Memory B cell (primary cell): ENCODE measurements at places on chromosomes 7 and 10.

DNA sequence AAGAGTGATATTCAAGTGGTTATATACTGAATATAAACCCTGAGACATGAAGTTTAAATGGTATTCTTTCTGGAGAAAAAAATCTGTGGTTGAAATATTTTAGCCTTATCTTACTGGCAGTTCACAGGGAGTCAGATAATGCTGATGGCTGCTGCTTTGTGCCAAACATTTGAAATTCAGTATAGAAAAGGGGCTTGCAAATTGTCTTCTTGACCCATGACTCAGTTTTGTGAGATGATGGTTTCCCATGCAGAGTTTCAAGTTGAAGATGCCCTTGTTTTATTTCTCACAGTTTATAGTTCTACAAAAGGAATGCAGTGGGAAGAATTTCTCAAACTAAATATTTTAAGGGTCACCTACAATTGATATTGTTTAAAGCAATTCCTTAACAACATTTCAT lies 251.1 kb upstream of the MEOX2 start:
- DNase-seq: no peak

GRCh38 chr10:89364531-89364930 lies 13.3 kb upstream of the IFIT1B start:
- no peak for DNase-seq

GRCh38 chr10:76296957-76297356 lies 865.5 kb downstream of the LRMDA start:
- no peak for DNase-seq

GRCh38 chr7:72754312-72754711 lies 73.7 kb downstream of the TYW1B start:
- DNase-seq: no peak

DNA sequence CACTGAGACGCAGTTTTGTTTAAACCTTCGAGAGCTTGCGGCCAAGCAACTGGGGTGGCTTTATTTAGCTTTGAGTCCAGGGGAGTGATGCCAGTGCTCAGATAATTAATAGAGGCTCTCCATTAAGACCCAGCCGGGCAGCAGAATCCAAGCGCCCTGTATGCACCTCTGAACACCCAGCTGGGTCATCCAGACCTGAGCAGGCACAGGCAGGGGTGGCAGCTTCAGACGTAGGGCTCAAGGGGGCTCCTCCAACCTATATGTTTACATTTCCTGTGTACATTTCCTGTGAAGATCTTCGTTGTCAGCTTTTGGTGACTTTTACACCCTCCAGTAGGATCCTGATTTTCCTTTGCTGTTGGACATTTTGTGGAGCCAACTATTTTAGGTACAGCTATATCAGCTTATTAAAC lies 719.5 kb downstream of the LRMDA start:
- no peak for DNase-seq

GRCh38 chr7:44222776-44223261 lies 22.0 kb downstream of the YKT6 start:
- no peak for DNase-seq

DNA sequence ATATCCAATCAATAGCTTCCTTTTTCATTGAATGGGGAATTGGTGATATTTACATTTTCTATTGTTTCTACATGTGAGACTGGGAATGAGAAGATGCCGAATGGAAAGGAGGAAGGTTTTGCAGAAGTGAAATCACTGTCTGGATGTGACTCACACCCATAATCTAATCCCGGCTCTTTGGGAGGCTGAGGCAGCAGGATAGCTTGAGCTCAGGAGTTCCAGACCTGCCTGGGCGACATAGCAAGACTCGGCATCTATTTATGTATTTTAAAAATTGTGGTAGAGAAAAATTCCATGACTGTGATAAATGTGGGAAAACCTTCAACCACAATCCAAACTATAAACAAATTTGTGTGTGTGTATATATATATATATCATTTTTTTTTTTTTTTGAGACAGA lies 10.9 kb upstream of the FIS1 start:
- no peak for DNase-seq

DNA sequence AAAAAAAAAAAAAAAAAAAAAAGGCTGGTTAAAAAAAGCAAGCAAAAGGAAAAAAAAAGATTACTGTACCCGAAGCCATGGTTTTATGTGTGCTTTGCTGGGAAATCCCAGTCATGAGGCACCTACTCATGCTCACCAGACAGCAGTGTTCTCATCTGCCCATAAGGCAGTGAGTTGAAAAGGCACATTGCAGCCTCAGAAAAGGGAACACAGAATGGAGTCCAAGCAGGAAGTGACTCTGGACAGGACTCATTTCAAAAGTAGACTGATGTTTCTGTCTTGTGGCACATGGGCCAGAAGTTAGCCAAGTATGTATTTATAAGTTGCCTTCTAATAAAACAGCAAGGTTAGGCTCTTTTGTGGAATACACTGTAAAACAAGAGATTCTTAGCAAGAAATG lies 40.2 kb downstream of the PDSS1 start:
- DNase-seq: peak; percentile 56

DNA sequence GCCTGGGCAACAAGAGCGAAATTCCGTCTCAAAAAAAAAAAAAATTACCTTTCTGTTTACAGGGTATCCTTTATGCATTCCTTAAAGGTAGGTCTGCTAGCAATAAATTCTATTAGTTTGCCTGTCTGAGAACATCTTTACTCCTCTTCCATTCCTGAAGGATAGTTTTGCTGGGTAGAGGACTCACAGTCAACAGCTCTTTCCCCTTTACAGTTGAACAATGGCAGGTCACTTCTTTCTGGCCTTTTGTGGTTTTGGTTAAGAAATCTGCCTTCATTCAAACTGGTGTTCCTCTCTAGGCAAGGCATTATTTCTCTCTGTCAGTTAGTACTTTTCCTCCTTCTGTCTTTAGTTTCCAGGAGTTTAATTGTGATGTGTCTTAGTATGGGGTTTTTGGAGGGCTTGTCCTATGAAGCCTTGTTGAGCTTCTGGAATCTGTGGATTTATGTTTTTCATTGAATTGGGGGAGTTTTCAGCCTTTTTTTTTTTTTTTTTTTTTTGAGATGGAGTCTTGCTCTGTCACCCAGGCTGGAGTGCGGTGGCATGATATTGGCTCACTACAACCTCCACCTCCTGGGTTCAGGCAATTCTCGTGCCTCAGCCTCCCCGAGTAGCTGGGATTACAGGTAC lies 4.8 kb upstream of the DNAAF5 start:
- DNase-seq: no peak

DNA sequence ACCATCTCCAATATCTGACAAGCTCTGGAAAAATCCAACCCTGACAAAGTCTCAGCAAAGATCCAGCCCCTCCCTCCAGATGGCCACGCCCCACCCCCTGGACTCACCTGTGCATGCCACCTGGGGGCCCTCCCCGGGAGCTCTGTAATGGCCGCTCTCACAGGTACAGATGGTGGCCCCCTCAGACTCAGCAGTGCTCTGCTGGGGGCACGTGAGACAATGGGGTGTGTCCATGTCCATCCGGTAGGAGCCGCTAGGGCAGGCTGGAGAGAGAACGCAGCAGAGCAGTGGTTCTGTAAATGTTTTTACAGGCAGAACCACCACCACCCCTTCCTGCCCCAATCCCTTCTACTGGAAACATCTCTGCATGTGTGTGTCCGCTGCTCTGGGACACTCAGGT lies 9.5 kb downstream of the EPHA1 start:
- no peak for DNase-seq

DNA sequence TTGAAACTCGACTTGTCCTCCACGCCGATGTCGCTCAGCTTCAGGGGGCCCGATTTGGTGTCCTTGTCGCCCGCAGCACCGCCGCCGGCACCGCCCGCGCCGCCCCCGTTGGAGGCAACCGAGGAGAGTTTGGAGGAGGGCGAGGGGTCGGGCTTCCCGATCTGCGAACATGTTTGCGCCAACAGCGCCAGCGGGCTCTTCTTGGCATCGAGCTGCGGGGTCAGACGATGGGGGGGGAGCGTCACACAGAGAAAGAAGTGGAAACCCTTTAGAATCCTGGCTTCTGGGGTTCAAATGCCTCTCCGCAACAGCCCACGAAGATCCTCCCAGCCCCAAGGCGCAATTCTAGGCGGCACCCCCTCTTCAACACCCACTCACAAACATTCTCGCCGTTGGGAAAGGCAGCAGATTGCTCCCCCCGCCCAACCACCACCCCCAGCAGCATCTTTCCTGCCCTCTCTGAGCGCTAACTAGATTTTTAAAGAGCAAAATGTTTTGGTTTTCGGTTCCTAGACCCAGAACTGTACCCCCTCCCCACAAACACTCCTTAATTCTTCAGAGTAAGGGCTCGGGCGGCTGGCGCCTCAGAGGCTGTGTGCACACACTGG lies 1.3 kb downstream of the ZNF503 start:
- no peak for DNase-seq

- DNase-seq: no peak
Measured at GRCh38 chr7:21984042-21984441, 38.3 kb upstream of the CDCA7L start.

DNA sequence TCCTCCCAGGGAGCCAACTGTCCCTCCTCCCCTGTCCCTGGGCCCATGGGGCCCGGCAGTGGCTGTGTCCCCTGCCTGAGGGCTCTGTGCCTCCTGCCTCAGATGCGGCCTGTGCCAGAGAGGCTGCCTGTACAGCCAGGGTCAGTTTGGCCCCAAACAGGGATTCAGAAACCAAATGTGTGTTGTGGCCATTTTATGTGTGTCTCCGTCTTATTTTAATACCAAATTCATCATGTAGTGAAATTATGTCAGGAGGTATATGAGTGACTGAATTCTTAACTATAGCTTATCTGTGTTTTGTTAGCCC lies 114.8 kb downstream of the NT5C2 start:
- no peak for DNase-seq

DNA sequence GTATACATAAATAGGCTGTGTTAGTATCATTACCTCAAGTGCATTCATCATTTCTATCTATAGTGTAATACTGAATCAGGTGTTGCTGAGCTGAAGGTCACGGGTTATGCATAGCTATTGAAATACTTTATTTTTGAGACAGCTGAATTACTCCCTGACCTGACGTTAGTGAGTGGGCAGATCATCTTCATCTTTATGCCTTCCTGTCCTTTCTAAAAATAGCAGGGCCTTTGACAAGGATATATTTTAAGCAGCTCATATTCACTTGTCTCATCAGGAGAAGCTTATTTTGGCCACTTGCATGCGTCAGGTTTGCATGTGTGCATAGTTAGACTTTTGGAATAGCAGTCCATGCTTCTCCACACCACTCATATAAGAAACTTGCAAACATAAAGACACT lies 63.6 kb upstream of the DKK1 start:
- DNase-seq: no peak

DNA sequence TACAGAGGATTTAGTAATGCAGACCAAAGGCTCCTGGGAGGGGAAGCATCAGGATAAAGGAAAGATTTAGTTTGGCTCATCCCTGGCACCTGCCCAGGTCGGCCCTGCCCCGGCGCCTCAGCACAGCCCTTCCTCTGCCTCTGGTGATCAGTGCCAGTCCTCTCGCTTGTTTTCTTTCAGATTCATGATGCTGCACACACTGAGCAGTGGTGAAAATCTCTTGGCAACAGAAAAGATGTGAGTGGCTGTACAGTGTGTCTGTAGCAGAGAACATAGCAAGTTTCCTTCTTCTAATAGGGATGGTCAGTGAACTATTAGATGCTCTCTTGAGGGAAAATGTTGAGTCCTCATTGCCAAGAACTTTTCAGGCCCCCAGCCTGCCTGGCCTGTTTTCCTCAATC lies 994.1 kb downstream of the KCNMA1 start:
- DNase-seq: no peak

- DNase-seq: no peak
Measured at GRCh38 chr10:91042069-91042468, 121.2 kb upstream of the ANKRD1 start.

DNA sequence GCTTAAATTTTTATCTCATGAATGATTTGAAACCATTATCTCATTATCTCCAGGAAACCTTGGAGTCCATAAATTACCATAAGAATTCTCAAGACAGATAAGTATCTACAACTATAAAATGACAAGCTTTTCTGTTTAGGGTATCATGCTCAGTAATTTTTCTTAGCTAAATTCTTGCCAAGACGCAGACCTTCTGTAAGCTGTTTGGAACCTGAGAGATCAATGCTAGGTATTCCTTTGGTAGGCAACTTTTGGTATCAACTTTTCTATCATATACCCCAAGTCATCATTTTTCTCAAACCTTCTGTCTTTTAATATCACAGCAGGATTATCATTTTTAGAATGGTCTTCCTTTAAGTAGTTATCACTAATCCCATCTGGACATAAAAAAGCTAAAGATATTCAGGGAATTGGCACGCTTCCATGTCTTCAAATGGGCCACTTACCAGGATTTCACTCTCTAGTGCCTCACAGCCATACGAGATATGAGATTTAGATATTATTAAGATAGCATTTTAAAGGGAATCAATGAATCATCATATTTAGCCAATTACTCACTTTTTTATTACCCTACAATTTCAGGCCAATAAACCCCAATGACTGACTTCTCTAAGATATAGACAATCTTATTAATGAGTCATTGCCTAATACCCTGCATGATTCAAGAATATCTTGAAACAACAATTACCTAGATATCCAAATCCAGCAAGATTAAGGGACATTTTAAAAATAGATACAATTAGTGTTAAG lies 544.1 kb downstream of the HTR7 start:
- DNase-seq: no peak

DNA sequence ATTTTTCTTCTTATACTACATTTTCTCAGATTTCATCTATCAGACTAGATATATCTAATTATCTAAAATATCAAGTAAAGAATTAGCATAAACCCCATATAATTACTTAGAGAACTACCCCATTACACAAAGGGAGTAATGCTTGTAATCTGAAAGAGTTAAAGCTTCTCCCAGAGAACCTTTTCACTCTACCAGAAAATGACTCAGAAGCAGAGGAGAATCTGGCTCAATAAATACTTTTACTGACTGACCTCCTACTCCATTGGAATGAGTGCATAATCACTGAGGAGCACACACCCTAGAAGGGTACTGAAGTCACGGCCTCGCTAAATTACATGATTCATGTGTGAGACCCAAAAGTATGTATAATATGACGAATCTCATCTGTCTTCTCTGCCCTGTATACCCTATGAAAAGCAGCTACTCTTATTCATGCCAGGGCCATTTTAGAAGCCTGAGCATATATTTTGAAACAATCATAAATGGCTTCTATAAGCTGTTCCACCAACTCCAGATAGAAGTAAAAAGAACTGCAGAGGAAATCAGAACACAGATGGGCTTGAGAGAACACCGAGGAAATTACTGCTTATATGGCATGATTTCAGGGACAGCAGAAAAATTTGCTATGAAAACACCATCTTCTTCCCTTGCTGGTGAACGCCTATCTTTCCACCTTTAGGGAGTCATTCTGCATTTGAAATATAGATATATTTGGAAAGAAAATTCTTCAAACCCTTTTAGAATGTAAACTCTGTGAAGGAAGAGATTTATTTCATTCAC lies 32.7 kb downstream of the DNMBP start:
- no peak for DNase-seq
